ENCODE measurements at places on chromosomes 4 and X.

GRCh38 chrX:70033348-70034051 is 16.2 kb downstream of the AWAT2 start:
- no peak for DNase-seq

DNA sequence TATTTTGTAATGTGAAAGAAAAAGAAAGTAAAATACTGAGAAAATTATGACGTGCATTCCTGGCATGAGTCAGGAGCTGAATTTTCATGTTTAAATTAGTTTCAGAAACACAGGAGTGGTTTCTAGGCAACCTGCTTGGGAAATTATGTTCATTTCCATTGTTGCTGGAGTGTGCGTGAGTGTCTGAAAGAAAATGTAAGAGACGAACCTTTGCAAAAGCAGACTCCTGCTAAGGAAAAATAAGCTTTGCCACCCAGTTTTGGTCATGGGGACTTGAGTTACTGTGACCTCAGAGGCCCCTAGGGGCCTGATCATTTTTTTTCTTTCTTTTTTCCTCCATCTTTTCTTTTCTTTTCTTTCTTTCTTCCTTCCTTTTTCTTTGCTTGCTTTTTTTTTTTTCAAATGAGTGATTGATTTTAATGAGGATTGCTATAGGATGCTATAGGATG is 18.8 kb upstream of the CHRNA9 start:
- no peak for DNase-seq

- DNase-seq: no peak
Measured at GRCh38 chrX:16002185-16002584, 121.2 kb upstream of the GRPR start.

GRCh38 chrX:17846045-17846444 is 15.1 kb downstream of the RAI2 start:
- no peak for DNase-seq

GRCh38 chr4:52076731-52077130 is 25.6 kb downstream of the SPATA18 start:
- no peak for DNase-seq

DNA sequence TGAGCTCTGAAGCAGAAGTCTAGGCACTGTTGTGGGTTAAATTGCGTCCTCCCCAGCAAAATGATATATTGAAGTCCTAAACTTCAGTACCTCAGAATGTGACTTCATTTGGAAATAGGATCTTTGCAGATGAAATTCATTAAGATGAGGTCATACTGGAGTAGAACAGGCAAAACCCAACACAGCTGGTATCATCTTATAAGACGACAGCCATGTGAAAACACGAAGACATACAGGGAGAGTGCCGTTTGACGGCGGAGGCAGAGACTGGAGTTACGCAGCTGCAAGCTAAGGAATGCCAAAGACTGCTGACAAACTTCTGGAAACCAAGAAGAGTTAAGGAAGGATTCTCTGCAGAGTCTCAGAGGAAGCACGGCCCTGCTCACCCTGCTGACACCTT is 241.5 kb downstream of the MAML3 start:
- no peak for DNase-seq

DNA sequence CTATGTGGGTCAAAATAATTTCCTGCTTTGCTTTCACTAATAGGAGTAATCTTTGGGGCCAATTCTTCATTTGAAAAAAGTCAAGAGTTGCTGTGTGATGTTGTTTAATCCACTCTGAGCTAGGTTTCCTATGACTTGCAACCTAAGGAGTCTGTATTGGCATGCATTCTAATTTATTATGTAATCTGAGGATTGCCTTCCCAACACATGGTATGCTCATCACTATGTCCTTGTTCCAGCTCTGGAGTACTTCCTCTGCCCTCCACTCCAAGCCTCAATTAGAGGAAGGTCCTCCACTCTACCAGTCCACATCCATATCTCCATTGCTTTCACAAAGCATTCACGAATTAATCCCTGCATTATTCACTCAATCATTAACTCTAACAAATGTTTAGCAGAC is 56.1 kb downstream of the PPP3CA start:
- no peak for DNase-seq

DNA sequence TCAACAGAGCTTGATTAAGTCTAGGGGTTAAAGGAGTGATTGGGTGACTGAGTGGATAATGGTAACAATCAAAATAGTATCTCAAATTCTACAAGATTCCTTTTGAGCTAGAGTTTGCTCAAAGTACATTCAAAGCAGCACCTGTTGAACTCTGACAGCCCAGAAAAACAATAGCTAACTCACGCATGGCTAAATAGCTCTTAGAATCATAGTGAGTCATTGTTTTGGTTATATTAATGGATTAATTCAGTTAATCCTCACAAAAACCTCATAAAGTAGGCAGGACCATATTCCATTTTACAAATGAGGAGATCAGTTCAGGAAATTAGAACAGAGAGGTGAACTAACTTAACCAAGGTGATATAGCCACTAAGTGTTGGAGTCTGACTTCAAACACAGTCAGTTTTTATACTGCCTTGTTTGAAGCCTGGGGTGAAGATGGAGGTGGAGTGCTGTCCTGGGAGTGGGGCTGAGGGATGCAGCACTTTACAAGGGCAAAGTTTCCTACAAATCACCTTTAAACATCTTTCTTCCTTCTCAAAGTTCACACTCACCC is 35.9 kb upstream of the PPM1K start:
- DNase-seq: no peak

GRCh38 chr4:6566391-6567190 is 8.4 kb upstream of the MAN2B2 start:
- no peak for DNase-seq

DNA sequence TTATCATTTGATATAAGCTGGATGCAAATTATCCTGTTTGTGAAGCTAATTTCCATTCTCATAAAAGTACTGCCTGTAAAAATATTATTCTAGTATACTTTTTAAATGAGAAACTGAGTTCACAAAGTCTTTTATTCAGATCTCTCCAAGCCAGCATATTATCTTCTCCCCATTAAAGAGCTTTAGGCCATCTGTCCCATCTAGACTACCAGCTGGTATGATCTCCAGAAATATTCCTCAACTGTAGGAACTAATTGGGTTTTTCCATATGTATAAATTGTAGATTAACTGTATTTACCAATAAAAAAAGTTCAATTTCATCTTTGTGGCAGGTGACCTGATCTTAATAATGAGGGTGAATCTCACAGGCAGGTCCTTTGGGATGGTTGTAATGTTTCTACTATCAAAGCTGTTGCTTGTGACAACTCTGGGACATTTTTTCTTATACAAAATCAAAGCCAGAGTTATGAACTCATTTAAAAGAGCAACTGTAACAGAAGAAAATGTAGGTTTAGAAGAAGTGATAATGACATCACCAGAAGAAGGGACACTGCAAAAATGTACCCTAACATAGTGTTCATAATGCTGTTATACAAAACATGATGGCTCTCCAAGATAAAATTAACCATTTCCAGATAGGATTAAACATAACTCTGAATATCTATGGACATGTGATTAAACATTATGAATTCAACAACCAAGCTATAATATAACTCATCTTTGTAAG is 132.8 kb downstream of the KCNIP4 start:
- no peak for DNase-seq

DNA sequence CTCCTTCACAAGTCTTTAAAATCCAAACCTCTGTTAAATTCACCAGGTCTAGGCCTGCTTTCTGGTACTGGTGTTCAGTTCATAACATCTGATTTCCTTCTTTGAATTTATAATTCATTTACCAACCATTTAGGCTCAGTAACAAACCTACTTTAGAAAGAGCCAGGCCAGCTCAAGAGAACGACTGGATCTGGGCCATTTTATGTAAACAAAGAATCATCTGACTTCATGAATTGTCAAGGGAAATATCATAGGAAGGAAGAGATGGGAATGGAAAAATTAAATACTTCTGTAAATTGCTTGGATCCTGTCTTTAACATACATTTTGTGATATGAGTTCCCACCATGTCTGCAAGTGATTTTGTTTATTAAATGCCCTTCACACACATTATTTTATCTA is 36.5 kb downstream of the DCHS2 start:
- no peak for DNase-seq

- no peak for DNase-seq
Measured at GRCh38 chr4:158836002-158836369, 67.2 kb downstream of the FNIP2 start.

DNA sequence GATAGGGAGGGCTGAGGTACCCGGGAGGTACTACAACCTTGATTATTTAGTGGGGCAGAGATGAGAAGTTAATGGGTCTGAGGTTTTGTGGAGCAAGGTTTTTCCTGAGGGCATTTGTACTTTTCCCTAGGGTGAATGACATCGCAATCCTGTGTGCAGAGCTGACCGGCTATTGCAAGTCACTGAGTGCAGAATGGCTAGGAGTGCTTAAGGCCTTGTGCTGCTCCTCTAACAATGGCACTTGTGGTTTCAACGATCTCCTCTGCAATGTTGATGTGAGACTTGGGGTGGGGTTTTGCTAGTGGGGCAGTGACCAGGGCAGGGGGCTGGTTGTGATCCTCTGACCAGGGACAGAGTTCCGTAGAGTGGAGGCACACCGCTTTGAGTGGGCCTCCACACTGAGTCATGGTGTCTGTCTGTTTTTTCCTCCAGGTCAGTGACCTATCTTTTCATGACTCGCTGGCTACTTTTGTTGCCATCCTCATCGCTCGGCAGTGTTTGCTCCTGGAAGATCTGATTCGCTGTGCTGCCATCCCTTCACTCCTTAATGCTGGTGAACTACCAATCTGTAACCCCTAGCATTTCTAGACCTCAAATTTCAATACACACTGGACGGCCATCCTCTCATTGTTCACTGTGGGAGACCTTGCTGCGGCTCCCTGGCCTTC is 9.9 kb downstream of the MED12 start:
- DNase-seq: no peak

GRCh38 chr4:118177126-118177525 is 142.8 kb downstream of the NDST3 start:
- no peak for DNase-seq

- DNase-seq: no peak
Measured at GRCh38 chr4:127604949-127605709, 27.6 kb upstream of the INTU start.

GRCh38 chr4:4868040-4868757 is 8.7 kb downstream of the MSX1 start:
- DNase-seq: no peak

DNA sequence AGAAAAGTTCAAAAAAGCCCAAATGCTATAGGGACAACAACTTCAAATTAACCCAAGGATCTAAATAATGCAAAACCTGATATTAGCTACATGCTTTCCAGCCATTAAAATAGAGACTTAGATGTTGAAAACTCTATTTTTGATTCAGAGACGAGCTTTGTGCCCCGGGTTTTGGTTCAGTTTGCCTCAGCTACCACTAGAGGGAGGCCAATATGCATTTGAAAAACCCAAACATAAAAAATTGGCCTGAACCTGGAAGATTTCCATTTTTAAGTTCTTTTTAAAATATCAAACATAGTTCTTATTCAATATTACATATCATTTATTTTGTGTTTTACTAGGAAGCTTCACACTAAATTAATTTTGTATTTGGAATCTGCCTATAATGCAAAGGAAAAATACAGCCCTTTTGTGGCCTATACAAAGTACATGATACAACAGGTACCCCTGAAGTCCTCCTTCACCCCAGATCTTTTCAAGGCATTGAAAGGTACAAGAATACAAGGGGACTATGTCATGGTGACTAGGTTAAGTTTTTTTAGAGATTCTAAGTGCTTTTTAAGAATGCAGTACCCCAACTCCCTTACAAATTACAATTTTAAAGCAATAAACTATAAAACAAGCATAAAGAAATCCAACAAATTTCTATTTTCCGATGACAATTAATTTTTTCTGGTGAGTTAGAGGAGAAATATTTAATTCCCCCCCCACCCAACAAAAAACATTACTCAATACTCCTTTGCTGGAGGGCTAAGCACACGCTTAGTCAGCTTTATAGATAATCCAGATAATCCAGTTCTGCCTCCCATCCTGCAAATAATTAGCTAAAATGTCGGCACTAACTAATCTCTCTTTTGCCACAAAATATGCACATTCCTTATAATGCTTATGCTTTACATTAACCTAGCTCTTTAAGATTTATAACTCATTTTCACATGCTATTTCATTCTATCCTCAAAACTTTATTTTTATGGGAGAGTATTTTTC is 97.7 kb upstream of the PTPN13 start:
- no peak for DNase-seq

DNA sequence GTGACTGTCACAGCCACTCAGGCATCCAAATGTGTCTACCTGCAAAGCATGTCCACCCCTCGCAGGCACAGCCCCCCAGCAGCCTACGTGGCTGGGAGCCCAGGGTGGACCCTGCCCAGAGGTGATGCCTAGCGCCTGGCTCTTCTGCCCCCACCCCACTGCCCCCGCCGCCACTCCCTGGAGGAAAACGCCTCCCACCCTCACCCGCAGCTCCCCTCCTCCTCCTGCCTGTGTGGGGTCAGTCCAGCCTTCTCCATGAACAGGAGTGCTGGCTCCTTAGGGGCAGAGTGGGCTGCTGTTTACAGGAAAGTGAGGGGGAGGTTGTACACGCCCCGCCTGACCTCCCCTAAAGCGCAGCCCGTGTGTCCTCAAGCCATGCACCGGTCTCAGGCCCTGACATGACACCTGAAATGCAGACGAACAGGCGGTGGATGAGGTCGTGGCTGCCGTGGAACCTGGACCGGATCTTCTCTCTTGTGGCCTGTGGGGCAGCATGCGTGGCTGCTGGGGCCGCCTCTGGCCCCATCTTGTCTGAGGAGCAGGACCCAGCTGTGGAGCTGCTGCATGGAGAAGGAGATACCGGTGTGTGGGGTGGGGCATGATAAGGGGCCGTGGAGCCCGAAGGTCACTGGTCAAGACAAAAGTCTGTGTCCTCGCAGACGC is 11.9 kb upstream of the MXD4 start:
- DNase-seq: no peak

DNA sequence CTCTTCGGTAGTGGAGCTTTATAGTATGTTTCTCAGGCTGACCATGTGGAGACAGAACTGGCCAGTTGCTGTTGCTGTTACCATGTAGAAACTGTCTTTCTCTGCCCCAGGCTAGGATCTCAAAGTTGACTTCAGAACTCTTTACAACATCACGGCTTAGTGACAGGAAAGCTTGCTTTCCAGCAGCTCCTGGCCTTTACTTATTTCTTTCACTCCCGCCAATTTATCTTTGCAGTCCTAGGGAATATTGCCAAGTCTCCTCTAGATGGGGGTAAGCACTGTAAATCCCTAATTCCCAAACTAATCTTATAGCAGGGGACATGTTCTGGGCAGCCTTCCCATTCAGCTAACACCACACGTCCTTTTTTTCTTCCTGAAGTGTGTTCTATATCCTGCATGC is 631.6 kb downstream of the SPRY1 start:
- DNase-seq: no peak

- no peak for DNase-seq
Measured at GRCh38 chr4:186781032-186781917, 57.6 kb upstream of the FAT1 start.

Measured in thoracic aorta (tissue), 2 donors.